ENCODE measurements at places on chromosomes 7 and 10. TPM values are rescaled to one million over a fixed set of nuclear protein-coding genes. Genes with fewer than 3 reads are reported as not detected.

CALHM3 gene
- total RNA-seq, result not detected

NME8 gene
- 1.5 TPM for total RNA-seq

CLCN1 gene
- 0.31 TPM for total RNA-seq

SLC16A9 gene
- 8.0 TPM for total RNA-seq

SUV39H2 gene
- 14.2 TPM for total RNA-seq

MYH16 gene
- total RNA-seq, result not detected

SSBP1 gene
- 121 TPM for total RNA-seq

RNF148 gene
- 3.5 TPM for total RNA-seq

INHBA gene
- total RNA-seq, result 2.9 TPM

MMD2 gene
- not detected for total RNA-seq

ACHE gene
- total RNA-seq, result 4.0 TPM

NODAL gene
- total RNA-seq, result not detected

ENTPD1 gene
- 74.1 TPM for total RNA-seq
